Astrocyte (in vitro differentiated cells and primary cell): ENCODE measurements at places on chromosomes 12 and 14. TPM values are rescaled to one million over a fixed set of nuclear protein-coding genes. Genes with fewer than 3 reads are reported as not detected.

Gene GDF3
- not detected in 2 replicates for total RNA-seq

- DNase-seq, result no peak
Measured at GRCh38 chr14:72215080-72215479, 282.9 kb downstream of the RGS6 start.

DNA sequence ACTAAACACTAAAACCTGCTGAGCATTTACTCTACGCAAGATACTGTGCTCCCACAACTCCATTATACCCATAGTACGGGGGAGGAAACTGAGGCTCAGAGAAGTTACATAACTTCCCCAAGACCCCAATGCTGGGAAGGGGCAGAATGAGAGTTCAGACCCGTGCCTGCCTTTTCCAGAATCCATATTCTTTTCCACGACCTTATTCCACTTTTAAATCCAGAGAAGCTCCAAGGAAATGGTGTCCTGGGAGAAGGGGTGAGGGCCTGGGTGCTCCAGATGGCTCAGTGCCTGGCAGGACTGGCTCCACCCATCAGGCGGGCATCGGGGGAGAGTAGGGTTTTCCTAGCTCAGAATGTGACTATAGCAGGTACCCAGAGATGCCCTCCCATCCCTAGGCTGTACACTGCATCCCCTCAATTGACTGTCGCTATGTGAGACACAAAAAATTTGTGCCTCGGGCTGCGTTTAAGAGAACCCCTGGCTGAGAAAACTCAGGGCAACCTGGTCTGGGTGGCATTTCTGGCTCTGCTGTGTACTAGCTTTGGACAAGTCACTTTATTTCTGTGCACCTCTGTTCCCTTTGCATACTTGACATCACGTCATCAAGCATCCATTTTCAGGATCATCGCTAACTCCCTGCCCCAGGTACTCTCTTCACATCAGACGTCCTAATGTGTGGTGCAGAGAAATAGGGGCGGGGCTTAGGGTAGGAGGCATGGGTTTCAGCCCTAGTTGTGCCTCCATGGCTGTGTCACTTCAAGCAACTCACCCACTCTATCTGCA lies 11.6 kb upstream of the IQSEC3 start:
- DNase-seq, result no peak

Gene CCDC38
- total RNA-seq, result 0.07 TPM in 1 of 2 replicates, not detected in the other

GRCh38 chr14:100092832-100093231 lies 27.6 kb downstream of the EVL start:
- DNase-seq, result no peak
